ENCODE measurements at places on chromosomes 11 and 22.
A peak's percentile ranks its signal among the peaks of the same experiment; 100 is the strongest.

DNA sequence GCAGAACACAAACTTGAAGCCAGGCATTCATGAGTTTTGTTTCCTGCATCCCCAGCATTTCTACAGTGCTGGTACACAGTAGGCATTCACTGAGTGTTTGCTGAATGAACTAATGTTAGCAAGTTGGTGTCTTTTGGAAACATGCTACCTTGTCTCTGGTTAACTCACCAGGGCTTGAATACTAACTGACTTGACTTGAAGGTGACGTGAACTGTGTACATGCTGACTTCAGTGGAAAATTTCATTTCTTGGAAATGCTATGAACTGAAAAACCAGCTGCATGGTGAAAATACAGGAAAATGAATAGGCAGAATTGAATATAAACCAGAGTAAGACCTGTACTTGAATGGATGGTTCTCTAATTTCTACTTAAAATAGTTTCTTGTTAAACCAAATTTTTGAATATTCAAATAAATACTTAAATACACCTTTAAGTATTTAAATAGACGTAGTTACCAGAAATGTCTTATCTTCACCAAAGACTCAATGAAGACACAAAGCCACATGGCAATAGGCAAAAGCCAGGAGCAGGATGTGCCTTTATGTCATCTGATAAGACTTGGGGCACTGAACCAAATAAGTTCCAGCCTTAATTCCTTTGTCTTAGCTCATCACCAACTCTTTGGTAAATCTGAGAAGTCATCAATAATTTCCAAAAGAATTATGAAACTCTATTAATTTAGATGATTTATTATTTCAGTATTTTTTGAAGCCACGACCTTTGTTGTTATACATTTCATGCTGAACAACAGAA, 39.7 kb upstream of the POU2AF2 start:
- no peak for DNase-seq

DNA sequence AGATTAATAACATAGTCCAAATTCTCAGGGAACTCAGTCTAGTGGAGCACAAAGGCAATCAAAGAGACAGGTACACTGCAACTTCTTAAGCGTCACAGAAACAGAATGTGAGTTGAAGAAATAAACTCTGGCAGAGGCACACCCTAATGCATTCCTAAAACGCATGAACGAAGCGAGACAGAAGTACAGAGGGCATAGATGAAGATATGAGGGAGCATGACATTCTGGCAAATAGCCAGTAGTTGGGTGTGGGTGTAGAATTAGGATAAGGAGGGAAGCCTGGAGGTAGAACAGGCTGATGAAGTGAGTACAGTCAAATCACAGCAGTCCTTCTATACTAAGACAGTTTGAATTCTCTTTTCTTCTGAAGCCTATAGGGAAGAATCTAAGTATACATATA, 838.7 kb upstream of the API5 start:
- no peak for DNase-seq

DNA sequence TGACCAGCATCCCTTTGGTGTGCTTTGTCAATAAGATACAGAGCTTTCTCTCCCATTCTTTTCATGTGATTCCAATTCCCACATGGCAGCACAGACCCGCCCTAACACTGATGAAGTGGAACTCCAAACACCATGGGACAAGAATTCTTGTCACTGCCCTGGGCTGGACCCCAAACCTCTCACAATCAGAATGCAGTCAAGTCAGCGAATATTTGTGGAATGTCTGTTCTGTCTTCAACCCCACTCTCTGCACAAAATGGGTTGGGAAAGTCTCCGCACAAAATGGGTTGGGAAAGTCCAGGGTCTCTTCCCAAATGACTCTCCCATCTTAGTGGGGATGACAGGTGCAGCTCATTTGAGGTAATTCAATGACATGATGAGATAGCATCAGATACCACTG, 138.9 kb upstream of the TEAD1 start:
- no peak for DNase-seq

GRCh38 chr11:93921695-93922468, 71.5 kb upstream of the VSTM5 start:
- no peak for DNase-seq

GRCh38 chr11:66922551-66922950, 35.6 kb downstream of the PC start:
- peak; percentile 26 for DNase-seq

GRCh38 chr22:23419171-23419570, 160.9 kb downstream of the IGLL1 start:
- no peak for DNase-seq

DNA sequence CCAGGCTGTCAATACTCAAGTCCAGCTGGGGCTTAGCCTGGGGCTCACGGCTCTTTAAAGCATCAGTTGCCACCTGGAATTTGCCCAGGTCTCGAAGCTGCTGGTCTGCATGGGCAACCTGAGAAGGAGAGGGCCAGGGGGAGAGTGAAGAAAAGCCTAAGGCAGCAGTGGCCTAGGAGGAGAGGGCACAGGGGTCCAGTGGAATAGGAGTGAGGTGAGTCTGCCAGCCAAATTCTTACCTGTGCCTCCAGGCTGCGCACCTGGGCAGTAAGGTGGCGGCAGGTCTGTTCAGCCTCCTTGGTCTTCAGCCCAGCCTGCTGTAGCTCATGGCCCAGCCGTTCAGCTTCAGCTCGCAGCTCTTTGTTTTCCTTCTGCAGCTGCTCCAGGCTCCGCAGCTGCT, 10.0 kb downstream of the IL18BP start:
- DNase-seq = no peak

GRCh38 chr22:29916007-29916544, 33.1 kb downstream of the MTMR3 start:
- no peak for DNase-seq

- no peak for DNase-seq
These were observed at the start of gene EFEMP2 for GRCh38 chr11:65872586-65873317. EFEMP2 (minus strand) TSS chr11:65872800; CDS start chr11:65872354, 446 bp downstream.

GRCh38 chr22:28031383-28031922, 112.4 kb upstream of the PITPNB start:
- no peak for DNase-seq

GRCh38 chr11:107408762-107409211, 48.8 kb downstream of the CWF19L2 start:
- no peak for DNase-seq

- DNase-seq = no peak
These were observed 884 bp downstream of the CENATAC start for GRCh38 chr11:118998822-118999221.

DNA sequence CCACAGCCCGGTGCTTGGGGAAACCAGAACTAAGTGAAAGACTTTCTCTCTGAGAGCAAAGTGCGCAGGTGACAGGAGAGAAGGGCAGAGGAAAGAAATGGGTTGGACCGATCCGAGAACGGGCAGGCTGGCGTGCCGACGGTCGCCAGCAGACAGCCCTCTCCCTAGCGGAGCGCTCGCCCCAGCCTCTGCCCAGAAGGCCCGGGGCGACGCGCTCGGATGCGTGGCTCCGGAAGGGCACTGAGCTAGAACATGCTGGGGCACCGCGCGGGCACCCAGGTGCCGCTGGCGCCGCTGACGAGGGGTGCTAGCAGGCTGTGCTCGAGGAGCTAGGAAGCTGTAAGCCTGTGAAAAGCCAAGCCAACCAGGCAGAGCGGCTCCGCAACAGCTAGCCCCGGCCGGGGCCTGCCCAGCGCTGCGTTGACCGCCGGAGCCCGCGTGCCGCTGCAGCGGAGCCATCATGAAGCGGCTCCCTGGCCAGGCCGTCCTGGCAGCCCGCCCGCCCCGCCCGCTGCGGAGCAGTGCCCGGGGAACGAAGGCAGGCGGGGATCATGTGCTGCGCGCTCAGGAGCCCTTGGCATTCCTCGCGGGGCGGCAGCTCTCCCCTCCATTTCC, 22.1 kb upstream of the RRAS2 start:
- no peak for DNase-seq

DNA sequence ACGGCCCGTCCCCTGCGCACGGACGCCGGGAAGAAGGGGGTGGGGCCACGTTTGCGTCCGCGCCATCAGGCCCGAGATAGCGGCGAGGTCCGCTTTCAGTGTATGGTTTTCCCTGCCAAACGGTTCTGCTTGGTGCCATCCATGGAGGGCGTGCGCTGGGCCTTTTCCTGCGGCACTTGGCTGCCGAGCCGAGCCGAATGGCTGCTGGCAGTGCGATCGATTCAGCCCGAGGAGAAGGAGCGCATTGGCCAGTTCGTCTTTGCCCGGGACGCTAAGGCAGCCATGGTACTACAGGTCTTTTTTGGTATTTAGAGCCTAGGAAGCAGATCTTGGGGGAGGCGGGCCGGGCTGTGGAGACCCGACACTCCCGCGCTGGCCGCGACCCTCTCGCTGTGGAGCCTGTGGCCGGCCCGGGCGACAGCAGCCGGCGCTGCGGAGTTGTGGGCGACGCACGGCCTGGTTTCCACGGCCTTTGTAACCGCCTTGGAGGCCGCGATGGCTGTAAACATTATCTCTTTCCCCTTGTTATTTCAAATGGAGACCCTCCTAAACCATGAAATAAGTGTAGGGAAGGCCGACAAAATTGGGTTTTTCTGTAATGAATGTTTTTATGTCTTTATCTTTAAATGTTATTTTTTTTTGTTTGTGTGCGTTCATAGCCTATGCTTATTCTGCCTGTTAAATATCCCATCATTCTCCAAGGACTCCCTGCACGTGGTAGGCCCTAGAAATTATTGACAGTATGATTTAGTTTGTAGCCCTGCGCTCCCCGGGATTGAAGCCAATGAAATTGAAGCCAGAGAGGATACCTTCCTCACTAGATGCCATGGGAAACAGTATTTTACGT, at the start of gene AASDHPPT:
Gene AASDHPPT, plus strand, starts transcription at position 54 of the 847 bp plus-strand sequence. Its CDS starts 49 bp downstream, at position 103.
- DNase-seq = no peak

DNA sequence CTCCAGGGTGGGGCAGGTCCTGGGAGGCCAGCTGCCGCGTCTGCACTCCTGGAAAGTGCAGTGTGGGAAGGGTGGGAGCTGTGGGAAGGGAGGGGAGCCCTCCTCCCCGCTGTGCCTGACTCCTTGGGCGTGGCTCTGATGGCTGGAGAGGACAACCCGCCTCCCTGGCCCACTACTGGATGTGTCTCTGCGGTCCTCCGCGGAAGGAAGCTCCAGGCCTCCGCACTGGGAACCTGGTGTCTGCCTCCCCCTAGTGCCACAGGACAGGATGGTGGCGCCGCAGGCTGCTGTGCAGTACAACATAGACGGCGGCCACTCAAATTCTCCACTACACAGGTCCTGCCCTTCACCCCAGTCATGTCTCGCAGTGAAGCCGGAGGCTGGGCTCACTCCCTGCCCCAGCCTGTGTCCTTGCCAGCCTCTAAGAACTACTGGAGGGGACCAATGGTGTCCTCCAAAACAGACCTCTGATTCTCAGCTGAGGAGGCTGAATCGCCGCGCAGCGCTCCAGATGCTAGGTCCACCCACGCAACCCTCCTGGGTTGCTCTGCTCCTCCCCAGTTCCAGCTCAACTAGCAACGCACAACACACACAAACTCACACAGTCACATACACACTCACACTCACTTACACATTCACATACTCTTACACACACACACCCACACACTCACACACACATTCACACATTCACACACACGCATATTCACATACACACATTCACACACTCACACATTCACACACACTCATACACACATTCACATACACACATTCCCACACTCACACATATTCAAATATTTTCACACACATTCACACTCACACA, 12.4 kb upstream of the DSCAML1 start:
- peak; percentile 74 for DNase-seq

DNA sequence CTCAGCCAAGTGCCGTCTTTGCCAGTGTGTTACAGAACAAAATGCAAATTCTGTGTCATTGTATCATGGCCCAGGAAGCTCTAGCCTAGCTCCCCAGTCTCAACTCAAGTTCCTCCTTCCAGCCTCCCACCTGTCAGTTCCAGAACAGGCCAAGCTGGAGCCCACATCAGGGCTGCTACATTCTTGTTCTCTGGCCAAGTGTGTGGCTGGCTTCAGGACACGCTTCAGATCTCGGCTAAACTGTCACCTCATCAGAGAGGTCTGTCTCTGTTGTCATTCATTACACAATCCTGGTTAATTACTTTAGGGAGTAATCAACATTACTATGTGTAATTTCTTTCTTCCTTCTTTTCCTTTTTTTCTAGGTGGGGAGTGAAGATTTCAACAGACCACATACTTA, 347.0 kb upstream of the SYN3 start:
- no peak for DNase-seq

- peak; percentile 80 for DNase-seq
These were observed 39.6 kb downstream of the NUMA1 start for GRCh38 chr11:72040491-72041363.

GRCh38 chr11:93236741-93237675, 39.2 kb upstream of the SLC36A4 start:
- DNase-seq = peak; percentile 4

- DNase-seq = peak; percentile 21
These were observed 33.4 kb downstream of the GDPD5 start for GRCh38 chr11:75492181-75492820.

DNA sequence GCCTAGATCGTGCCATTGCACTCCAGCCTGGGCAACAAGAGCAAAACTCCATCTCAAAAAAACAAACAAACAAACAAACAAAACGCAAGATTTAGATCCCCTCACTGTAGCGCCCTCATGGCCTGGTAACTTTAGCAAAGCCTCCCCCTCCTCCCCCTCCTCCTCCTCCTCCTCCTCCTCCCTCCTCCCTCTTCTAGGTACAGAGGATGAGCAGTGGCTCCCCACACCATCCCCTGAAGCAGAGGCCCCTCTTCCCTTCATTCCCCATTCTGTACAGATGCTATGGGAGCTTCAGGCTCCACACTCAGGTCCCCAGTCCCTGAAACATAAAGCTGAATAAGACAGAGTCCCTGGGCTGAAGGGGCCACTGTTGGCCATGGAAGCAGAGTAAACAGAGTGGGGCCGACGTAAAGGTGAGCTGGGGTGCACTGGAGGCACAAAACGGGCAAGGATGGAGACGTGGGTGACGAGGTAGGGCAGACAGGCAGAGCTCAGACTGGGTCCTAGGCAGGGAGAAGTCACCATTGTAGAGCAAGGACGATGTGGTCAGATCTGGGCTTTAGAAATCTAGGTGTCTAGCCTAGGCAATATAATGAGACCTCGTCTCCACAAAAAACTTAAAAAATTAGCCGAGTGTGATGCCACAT, 19.4 kb upstream of the NFAM1 start:
- no peak for DNase-seq

DNA sequence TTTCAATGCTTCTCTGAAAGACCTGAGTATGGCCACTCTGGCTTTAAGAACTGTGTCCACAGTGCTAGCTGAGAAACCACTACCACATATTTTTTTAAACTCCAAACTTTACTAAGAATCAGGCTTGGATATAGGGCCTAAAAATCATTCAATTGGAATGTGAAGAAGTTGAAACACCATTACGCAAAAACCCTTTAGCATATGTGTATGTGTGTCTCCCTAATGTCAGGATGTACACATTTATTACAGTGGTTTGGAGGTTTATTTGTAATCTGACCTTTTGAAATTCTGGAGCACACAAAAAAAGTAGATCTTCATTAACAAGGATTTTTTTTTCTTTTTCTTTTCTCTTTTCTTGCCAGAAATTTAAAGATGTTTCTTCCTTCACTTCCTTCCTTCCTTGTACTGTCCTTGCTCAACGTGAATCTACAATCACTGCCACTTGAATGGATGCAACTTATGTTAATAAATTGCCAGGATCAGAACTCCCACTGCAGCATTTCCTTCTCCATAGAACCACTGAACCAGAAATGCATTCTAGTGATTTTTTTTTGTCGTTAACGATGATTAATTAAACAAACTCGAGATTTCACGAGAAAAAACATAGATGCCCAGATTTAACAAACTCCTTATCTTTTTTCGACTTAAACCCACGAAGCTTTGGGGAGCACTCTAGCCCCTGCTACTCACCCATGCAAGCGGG, 3.1 kb upstream of the ADM start:
- DNase-seq = no peak

Measured in CD14-positive monocyte (primary cell).